Pancreas (tissue), 10 donors: ENCODE measurements at places on chromosomes 1 and 21. TPM values are rescaled to one million over a fixed set of nuclear protein-coding genes. Genes with fewer than 3 reads are reported as not detected.

DNA sequence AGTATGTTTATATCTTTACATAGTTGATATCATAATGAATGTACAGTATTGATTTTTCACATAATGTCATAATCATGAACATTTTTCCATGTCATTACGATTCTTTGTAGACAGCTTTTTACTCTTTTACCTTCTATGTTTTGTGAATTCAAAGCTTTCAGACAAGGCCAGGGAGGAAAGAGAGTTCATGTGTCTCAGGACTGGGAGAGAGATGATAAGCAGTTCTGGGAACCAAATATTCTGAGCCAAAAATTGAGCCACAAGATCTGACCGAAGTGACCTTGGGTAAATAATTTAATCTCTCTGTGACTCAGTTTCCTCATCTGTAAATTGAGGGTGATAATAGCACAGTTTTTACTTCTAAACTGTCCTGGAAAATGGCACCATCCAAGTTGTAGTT, 31.8 kb downstream of the CSF1 start:
- no peak for DNase-seq

GRCh38 chr1:53702341-53702740, 36.6 kb downstream of the GLIS1 start:
- no peak for DNase-seq

- no peak for DNase-seq
Observed at GRCh38 chr1:61004262-61005003, 77.9 kb upstream of the NFIA start.

The LYPD8 gene
- not detected for total RNA-seq

The CFHR1 gene
- 0.17 TPM for total RNA-seq

The TGFB2 gene
- total RNA-seq = 2.8 TPM

The TTC22 gene
- 6.9 TPM for total RNA-seq

The TNFRSF9 gene
- total RNA-seq = not detected

The IGFN1 gene
- 4.1 TPM for total RNA-seq
